Stimulated activated CD8-positive, alpha-beta memory T cell treated with anti-CD3 and anti-CD28 coated beads, Interleukin-7, amount 100 ng/mL, for 48 hours (primary cell): ENCODE measurements at places on chromosomes 16 and 17.

- no peak for DNase-seq
Measured at GRCh38 chr16:84897911-84898377, 78.2 kb downstream of the CRISPLD2 start.

GRCh38 chr17:35117984-35118383 is 1.7 kb downstream of the RAD51D start:
- no peak for DNase-seq

DNA sequence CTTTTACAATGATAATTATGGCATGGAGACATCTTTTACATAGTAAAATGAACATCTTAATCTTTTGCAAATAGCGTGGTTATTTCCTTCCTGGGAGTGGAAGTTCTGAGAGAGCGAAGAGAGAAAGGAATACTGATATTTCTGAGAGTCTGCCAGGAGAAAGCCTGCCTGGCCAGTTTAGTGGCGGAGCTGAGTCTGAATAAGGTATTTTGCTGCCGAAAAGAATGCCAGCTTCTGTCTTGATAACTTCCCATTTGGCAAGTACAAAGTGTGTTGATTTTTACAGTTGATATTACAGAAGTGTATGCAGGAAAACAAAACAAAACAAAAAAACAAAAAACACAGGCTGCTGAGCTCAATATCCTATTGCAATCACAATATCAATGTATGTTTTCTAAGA is 55.9 kb downstream of the KCNJ2 start:
- DNase-seq: no peak

DNA sequence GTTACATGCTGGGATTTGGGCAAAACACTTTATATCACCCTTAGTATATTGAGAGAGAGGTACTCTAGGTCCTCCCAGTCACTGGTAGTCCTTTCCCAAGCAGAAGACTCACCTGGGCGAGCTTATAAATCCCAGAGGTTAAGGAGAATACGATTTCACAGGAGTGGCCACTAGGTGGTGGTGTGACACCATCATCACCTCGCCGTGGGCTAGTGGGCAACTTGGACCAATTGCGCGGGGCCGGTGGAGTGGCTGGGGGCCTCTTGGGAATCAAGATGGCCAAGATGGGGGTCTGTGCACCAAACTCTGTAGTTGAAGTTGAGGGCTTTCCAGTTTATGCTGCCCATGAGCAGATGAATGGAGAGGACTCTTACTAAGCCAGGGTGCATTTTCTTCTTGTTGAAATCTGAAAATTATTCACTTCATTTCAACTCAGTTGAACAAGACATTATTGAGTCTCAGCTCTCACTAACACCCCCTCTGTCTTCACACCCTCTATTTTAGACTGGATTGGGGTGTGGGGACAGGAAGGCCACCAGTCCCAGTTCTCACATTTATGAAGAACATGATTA is 38.2 kb upstream of the PIRT start:
- DNase-seq: no peak

- DNase-seq: no peak
Measured at GRCh38 chr17:69268543-69269014, 40.0 kb upstream of the ABCA10 start.

DNA sequence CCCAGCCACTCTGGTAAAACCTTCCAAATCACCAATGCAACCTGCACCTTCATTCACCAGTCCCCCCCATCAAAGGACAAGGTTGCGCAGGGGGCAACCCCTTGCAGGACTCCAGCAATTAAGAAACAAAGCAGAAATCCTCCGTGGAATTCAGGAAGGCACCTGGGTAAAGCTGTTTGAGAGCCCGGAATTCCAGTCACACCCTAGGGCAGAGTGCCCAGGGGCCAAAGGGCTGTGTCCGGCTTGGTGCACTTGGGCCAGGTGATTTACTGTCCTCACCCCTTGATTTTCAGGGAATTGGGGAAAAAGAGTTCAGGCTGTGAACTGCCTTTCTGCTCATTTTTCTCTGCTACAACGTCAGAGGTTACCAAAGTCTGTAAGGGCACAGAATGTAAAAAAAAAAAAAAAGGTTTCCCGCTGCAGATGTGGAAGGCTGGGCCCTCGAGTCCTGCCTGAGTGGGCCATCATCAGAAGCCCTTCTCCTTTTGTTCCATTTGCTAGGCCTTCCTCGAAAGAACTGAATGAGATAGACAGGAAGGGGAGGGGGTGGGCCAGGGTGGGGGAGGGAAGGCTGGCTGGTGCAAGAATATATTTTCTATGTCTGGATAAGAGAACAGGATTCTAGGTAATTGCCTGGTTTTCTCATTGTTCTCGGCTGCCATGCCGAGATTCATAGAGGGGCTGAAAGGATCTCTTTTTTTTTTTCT is 266.5 kb upstream of the PSMD7 start:
- no peak for DNase-seq

GRCh38 chr17:67679721-67680120 is 38.0 kb upstream of the NOL11 start:
- no peak for DNase-seq

DNA sequence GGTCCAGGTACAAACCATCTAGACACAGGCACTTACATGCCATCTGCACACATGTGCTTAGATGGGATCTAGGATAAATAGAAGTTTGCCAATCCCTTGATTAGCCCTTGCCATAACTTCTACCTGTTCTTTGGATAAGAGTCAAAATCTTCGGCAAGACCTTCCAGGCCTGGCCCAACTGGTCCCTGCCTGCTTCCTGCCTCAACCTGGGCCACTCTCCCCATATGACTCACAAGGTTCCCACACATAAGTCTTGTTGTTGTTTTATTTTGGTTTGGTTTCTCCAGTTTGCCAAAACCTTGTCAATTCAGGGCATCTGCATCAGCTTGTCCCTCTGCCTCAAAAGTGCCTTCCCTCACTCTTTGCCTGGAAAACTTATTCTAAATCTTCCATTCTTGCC is 95.3 kb upstream of the XYLT1 start:
- no peak for DNase-seq

- DNase-seq: no peak
Measured at GRCh38 chr16:67805718-67806427, 487 bp downstream of the RANBP10 start.
